ENCODE measurements at places on chromosomes 16 and 17.

- no peak for DNase-seq
Observed at GRCh38 chr16:7843261-7843660, 510.6 kb downstream of the RBFOX1 start.

DNA sequence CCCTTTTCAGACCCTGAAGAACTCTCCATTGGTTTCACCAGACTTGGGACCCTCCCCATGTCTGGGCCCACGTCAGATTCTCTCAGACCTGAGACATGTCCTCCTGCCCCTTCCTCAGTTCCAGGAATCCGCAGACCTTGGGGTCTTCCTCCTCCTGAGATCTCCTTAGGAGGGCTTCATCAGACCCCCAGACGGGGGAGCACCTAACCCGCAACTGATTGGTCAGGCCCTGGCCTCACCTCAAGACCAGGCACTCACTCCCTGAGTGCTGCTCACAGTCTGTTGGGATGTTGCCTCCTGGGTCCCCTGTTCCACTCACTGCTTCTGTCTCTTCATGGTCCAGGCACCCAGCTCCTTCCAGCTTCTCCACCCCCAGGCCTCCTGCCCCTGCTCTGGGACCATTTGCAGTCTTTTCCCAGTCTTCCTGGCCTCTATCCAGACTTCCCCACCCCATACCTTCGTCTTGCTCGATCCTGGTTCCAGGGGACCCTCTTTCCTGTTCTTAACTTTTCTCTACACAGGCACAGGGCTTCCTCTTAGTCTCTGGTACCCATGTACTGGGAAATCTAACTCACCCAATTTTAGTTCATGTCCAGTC is 1.2 kb downstream of the GID4 start:
- DNase-seq, result no peak

DNA sequence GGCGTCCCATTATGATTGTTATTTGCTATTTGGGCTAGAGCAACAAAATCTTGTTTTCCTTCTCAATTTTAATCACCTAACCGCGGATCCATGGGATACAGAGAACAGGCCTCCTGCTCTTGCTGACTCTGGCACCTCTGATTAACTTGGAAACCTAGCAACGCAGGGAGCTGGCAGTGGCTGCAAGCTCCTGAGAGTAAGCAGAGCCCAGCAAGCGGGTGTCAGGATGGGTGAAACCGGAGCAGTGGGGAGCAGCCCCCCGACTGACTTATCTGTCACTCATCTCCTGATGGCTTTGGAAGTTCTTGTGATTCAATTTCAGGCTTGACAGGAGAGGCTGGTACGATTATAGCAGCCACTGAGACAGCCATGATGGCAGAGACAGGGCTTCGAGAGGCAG is 45.5 kb upstream of the CDC42EP4 start:
- no peak for DNase-seq

GRCh38 chr16:57252148-57252721 is 7.2 kb downstream of the ARL2BP start:
- DNase-seq, result no peak

- no peak for DNase-seq
Observed at GRCh38 chr16:8458481-8459046, 131.7 kb downstream of the TMEM114 start.

DNA sequence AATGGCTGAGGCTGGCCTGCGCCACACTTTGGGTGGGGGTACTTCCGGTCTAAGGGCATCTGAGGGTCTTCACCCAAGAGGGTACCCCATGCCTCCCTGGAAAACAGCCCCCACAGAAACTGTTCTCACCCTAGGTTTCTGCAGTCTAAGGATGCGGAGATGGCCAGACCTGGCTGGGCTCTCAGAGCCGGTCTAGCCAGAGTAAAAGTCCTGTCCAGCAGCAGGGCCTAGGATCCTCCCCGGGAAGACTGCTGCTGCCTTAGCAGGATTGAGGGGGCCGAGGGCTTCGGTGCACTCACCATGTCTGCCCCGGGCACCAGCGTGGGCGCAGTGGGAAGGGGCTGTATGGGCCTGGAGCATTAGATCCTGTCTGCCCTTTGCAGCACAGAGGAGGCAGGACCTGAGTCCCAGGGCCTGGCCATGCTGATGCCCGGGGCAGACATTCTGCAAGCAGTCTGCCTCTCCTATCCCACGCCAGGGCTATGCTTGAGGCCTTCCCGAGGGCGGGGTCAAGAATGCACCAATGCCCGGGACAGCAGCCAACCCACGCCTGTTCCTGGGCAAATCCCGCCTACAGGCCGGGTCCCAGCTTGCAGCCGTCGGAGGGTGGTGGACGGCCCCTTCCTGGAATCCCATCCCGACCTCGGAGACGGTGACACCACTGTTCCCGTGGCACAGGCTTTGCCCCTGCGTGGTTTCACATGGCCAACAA is 54.7 kb downstream of the CBFA2T3 start:
- DNase-seq, result no peak

GRCh38 chr17:15078570-15078969 is 186.6 kb downstream of the PMP22 start:
- DNase-seq, result no peak

- DNase-seq, result no peak
Observed at GRCh38 chr17:82930924-82931698, 91.3 kb upstream of the ZNF750 start.

DNA sequence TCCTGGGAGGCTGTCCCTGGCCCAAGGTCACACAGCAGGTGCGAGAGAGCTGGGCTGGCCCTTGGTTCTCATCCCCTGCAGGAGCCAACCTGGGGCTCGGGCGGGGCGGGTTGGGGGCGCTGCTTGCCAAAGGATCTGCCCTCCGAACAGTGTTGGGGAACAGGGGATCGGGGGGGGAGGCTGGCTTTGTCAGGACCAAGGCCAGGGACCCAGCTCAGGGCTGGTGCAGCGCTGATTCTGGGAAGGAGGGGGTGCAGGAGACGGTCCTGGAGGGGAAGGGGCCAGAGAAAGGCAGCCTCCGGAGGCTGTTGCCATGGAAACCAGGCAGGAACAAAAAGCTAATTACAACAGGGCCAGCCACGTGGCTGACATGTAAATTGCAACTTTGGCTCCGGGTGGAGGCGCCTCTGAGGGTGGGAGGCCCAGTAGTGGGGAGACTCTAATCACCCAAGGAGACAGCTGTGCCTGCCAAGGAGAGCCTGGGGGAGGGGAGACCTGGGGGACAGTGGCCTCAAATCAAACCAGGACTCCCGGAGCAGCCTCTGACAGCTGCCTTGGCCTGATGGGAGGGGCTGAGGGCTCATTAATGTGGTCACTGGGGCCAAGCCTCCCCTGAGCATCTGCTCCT is 1.3 kb downstream of the TUBB3 start:
- peak; percentile 83 for DNase-seq

GRCh38 chr17:39077866-39078265 is 73.6 kb downstream of the PLXDC1 start:
- no peak for DNase-seq

DNA sequence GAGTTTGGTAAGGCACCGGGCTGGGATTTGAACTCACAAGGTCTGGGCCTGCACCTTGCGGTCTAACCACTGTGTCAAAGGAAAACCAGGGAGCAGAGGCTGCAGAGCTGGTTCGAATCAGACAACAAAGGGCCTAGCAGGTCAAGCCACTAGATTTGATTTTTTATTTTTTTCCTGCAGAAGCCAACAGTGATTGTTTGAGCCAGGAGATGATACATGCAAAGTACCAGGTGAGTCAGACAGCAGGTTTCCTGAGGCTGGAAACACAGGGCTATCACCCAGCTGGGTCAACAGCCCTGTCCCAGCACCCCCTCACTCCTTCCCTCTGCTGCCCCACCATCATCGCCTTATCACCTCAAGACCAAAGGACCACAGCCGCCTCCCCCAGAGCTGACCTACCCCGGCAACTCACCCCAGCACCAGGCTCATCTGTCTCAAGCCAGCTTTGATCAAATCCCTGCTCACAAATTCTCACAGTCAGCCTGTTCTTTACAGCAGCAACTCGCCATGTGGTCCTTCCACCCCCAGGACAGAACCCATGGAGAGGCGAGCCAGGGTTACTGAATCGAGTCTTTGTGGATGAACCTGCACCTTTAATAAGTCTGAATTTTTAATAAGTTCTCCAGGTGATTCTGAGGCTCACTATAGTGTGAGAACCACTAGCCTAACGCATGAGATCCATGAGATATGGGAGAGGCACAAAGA is 13.0 kb upstream of the KRT19 start:
- DNase-seq, result no peak

GRCh38 chr16:74651841-74652240 is 14.8 kb downstream of the RFWD3 start:
- no peak for DNase-seq

DNA sequence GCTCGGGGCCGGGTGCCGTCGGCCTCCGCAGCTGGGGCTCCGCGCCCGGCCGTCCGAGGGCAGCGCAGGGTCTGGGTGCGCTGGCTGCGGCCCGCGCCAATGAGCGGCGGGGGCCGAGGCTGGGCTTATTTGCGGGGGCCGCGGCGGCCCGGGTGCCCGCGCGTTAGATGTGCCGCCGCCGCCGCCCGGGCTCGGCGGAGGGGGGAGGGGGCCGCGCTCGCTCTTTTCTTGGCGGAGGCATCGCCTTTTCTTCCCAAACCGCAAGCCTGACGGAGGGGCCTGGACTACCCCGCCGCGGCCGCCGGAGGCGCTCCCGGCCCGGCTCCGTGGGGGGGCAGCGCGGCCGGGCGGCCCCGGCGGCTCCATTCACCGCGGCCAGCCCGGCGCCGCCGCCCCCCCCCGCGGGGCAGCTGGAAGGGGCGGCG is at the start of gene NOTUM:
Gene NOTUM (minus strand): TSS at position 101 of the 425 bp plus-strand sequence. CDS start 278 bp downstream, outside the sequence.
- peak; percentile 55 for DNase-seq

DNA sequence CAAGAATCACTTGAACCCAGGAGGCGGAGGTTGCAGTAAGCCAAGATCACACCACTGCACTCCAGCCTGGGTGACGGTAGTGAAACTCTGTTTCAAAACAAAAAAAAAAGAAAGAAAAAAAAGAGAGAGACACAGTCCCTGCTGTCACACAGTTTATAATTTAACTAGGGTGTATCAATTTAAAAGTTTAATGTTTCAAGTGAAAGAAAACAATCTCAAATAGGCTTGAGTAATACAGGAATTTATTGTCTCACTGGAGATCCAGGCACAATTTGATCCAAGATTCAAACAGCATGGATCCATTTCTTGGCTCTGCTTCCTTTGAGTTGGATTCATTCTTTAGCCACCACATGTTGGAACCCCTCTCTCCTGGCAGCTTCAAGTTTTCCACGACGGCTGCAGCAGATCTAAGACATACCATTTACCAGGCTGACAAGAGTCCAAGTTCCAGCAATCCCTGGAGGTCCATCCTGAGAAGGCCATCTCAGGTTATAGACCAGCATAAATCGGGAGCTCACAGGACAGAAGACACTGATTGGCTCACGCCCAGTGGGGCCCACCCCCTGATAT is 97.5 kb downstream of the YPEL2 start:
- DNase-seq, result no peak

DNA sequence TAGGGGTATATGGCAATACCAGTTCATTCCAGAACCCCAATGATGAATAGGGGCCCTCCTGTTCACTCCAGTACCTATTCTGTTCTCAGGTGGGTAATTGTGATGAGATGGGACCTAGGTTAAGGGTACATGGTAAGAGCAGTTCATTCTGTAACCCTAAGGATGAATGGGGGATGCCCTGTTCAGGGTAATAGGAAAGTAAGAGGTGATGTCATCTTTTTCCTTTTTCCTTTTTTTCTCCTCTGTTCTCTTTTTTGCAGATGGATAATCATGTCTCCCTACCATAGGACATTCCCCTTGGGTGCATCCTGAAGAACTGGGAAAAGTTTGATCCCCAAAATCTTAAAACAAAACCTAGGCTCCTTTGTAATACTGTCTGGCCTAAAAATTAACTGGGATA is 25.0 kb upstream of the SLC6A2 start:
- DNase-seq, result no peak

DNA sequence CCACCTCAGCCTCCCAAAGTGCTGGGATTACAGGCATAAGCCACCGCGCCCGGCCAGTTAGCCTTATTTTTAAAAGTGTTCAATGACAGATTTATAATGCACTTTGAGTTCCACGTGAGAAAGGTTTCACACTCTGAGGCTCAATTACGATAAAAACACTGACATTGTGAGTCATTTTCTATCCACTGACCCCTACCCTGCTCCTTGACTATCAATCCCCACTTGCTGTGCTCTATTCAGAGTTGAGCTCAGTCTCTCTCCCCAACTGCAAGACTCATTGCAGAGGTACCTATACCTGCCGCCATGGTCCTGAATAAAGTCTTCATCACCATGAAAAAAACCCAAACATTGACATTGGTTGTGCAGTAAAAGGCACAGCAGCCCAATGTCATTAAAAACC is 8.5 kb downstream of the GFOD2 start:
- DNase-seq, result no peak

GRCh38 chr16:87534751-87535150 is 41.9 kb upstream of the ZCCHC14 start:
- DNase-seq, result no peak

- peak; percentile 20 for DNase-seq
Observed at GRCh38 chr17:39979893-39980350, 685 bp upstream of the PSMD3 start.

DNA sequence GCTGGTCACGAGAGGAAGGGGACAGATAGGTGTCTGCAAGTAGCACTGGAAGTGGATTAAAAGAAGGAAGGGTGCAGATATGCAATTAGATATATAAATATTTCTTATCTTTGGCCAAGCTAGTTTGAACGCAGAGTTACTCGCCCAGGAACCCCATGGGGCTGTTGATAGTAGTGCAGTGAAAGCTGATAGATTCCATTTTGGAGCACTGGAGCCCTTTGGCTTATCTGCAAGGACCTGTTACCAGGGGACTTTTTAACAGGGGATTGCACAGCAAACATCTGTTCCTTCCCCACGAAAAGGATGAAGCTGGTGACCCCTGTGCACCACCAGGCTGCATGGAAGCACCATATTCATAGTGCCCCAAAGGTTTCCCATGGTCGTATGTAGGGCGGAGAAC is 218.7 kb downstream of the SHISA9 start:
- no peak for DNase-seq

- no peak for DNase-seq
Observed at GRCh38 chr16:85207357-85207921, 95.2 kb upstream of the CIBAR2 start.

- peak; percentile 26 for DNase-seq
Observed at GRCh38 chr16:3716831-3717234, 491 bp downstream of the TRAP1 start.

GRCh38 chr16:4679850-4680636 is 13.3 kb upstream of the NUDT16L1 start:
- DNase-seq, result no peak

DNA sequence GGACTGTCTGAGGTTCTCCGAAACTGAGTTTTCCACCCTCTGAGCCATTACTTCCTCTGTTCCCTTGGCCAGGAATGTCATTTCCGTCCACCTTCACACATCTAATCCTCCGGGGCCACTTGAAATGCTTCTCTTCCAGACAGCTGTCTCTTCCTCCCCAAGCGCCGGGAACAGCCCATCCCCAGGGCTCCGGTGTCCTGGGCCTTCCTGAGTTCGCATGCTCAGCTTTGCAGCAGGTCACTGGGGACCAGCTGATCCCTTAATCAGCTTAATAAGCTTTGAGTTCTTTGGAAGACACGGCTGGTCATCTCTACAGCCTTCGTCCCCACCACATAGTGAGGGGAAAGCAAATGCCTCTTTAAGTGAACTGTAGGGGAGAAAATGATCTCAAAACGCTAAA is 123.4 kb downstream of the DYNLRB2 start:
- DNase-seq, result no peak

GRCh38 chr17:64192589-64192988 is 62.6 kb upstream of the ERN1 start:
- no peak for DNase-seq
